ENCODE measurements at places on chromosomes 4 and X.

- DNase-seq, result peak; percentile 54
These were observed 4.9 kb upstream of the BCOR start for GRCh38 chrX:40102393-40103381.

DNA sequence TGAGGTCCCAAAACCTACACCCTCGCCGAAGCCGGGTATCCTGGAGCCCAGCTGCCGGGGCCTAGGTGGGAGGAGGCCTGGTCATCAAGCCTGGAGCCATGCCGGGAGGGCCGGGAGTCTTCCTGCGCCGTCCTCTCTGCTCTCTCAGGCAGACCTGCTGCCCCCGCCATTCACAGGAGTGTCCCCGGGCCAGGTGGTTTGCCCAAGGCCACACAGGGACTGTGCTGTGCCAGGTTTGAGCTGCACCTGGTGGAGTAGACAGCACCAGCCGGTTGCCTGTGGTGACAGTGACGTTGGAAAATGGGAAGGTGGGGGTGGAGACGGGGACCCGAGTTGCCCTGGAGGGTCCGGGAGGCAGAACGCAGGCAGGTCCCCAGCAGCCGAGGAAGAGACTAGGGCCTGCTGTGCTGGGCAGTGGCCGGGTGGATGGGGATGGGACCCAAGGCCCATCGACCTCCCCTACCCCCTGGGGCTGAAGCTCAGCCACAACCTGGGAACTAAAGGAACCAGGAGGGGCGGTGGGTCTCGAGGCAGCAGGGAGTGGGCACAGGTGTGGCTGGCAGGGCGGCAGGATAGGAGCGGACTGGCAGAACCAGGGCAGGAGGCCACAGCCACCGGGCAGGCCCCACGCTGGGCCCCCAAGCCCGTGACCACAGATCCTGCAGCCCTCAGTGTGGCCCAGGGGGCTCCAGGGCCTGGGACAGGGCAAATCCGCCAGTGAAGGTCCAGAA lies 9.5 kb downstream of the DOK7 start:
- DNase-seq, result no peak

GRCh38 chr4:173682609-173683008 lies 152.6 kb upstream of the HAND2 start:
- no peak for DNase-seq

GRCh38 chr4:185956544-185956940 lies 112.4 kb upstream of the TLR3 start:
- no peak for DNase-seq

DNA sequence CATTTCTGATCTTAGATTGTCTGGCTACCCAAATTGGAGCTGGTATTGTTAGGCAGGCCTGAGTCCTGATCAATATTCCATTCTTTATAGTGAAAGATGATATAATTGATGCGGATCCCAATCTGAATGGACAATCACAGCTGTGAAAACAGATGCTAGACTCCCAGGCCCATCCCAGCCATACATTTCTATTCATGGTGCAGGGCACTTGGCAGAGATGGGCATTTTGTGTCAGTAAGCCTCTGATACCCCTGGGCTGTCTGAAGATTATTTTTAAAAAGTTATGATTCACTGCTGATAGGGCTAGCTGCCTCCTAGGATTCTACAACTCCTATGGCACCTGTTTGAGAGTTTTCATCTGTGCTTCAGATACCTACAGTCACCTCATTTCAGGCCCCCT lies 61.2 kb upstream of the TSPAN7 start:
- no peak for DNase-seq

DNA sequence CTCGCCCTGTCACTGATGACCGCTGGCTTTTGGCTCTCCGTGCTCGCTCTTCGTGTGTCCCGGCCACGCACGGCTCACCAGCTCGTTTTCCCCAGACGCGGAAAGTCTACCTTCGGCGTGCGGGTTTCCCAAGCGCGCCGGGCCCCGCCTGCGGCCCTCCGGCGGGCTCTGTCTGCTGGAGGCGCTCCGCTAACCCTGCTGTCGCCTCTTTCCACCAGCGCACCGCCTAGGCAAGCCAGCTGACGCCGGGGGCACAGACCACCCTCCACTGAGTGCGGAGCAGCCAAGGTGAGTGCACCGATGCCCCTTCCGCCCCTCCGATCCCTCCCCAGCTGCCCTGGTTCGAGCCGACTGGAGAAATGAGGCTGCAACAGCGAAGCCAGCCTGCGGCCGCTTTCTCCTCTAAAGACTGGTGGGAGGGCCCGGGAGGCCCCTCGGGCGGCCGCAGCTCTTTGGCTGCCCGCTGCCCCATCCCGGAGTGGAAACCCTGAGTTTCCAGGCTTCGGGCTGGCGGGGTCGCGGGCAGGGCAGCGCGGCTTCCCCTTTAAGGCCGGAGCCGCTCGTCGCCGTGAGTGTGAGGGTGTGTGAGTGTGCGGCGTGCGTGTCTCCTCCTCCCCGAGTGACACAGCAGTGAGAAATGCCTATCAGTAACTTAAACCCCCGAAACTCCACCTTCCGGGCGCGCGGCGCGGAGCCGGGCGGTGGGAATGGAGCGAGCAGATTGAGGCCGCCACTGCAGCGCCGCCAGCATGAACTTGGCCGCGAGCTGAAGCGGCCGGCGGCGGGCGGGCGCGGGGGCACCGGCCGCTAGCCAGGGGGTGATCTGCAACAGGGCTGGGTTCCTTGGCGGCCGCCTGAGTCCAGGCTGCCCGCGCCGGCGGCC lies at the start of gene MAMLD1:
Gene MAMLD1, plus strand, starts transcription at position 719 of the 883 bp plus-strand sequence. CDS start 82,200 bp downstream, outside the sequence.
- peak; percentile 47 for DNase-seq

GRCh38 chr4:14130551-14130950 lies 503.0 kb upstream of the BOD1L1 start:
- DNase-seq, result no peak

GRCh38 chrX:108264376-108264775 lies 172.8 kb downstream of the ATG4A start:
- DNase-seq, result no peak

DNA sequence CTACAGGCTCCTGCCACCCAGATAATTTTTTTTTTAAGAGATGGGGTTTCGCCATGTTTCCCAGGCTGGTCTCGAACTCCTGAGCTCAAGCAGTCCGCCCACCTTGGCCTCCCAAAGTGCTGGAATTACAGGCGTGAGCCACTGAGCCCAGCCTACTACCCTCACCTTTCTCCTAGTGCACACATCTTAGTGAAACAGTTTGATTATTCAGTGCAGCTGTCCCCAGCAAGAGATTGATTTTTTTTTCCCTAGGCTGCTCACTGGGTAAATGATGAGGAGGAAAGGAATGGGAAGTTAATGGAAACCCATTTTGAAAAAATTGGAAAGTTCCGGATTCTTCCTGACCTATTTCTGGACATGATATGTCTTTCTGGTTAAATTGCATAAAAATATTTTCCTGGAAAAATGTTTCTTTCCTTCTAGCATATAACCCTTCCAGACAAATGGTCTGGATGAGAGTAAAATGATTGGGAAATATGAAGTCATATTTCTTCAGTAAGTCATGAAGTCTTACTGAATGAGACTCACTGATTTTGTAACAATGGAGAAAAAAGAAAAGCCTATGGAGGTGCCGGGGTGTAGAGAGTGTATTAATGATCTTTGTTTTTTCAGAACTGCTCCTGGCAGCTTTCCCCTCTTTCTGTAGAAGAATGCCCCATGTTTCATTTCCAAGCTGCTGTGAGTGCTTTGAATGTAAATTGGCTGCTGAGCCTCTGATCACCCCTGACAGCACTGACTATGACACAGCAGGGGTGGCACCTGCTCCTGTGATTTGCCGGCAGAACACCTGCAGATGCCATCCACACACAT lies 19.5 kb upstream of the ZNF41 start:
- no peak for DNase-seq

DNA sequence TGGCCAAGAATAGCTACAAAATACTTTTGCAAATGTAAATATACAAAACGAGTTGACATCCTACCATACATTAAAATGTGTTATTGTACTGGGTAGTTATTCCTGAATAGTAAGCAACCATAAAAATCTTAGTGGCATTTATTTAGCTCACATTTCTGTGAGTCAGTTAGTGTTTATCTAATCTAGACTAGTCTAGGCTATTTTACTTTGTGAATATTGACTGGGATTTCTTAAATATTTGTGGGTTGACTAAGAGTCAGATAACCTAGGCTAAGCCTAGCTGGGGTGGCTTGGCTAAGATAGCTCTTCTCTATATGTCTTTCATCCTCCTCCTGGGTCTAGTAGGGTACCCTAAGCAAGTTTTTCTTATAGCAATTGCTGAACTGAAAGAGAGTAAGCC lies 543.8 kb upstream of the DIAPH2 start:
- DNase-seq, result no peak

GRCh38 chr4:25767877-25768725 lies 94.7 kb downstream of the SEL1L3 start:
- no peak for DNase-seq

DNA sequence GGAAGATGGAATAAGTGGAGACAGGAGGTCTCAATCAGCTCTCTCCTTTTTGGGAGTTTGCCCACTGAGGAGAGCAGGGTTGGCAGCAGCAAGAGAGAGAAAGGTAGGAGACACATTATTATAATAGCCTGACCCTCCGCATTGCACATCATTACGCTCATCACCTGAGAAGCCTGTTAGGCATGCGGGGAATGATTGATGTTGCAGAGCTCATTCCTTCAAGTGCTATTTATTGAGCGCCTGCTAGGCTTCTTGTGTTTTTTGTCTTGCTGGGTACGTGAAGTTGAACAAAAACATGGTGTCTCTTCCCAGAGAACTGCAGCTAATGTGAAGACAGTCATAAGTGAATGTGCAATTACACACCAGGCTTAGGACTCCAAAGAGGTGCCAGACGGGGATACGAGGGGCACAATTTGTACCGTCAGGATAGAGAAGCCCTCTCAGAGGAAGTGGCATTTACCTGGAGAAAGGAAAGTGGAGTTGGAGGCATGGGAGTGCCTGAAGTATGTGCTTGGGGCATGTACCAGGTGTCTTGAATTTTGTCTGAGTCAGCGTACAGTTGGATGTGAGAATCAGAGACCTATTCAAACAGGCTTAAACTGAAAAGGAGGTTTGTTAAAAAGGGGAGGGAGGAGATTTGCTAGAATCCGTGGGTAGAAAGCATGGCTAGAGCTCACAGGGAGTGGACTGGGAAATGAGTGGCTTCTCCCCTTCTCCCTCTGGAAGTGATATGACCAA lies 90.2 kb upstream of the SOD3 start:
- DNase-seq, result no peak

DNA sequence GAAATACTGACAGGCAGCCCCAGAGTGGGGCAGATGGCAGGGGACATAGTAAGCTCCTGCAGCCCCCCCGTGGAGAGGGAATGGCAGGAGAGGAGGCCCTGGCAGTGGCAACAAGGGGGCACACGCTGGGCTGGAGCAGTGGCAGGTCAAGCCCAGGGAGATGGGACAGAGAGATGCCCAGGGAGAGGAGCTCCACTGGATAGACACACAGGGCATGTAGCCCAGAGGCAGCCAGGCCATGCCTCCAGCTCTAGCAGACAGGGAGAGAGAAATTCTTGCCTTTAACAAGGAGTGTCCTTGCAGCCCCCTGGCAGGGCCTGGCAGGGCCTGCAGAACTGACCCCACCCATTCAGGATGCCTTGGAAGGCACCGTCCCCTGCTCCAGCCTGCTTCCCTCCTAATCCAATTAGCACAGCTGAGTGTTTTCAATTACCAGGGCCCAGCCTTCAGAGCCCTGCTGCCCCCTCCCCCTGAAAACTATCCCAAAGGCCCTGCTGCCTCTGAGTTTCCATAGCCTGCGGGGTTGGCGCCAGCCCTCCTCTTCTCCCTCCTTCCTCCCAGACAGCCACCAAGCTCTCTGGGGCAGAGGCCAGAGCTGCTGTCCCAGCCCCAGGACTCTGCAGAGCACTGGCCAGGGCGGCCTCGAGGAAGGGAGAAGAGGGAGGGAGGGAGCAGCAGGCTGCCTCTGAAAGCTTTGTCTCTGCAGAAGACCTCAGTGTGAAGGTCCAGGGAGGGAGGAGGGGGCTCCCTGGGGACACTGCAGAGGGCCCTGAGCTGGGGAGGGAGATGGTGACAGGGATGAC lies 12.5 kb downstream of the L1CAM start:
- DNase-seq, result no peak
